ENCODE measurements at places on chromosomes 4 and X.

DNA sequence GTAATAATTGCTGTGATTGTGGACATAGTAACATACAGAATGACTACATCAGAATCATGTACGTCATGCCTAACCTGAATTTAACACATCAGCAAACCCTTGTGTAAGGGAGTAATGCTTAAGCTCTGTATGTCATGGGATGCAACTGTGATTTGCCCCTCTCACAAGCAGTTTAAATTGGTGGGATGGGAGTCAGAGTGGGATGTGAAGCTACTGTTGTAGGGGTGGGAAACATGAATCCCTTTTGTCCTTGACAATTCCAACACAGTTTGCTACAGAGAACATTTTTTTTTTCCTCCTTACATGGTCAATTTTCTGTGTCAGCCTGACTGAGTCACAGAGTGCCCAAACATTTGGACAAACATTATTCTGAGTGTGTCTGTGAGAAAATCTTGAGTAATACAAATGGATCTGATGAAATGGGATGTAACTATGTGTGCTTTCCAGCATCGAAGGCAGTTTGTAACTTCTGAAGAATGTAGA is 392.8 kb downstream of the GPM6A start:
- no peak for DNase-seq

- peak; percentile 20 for DNase-seq
Measured at GRCh38 chr4:104859601-104860237, 287.0 kb upstream of the TET2 start.

DNA sequence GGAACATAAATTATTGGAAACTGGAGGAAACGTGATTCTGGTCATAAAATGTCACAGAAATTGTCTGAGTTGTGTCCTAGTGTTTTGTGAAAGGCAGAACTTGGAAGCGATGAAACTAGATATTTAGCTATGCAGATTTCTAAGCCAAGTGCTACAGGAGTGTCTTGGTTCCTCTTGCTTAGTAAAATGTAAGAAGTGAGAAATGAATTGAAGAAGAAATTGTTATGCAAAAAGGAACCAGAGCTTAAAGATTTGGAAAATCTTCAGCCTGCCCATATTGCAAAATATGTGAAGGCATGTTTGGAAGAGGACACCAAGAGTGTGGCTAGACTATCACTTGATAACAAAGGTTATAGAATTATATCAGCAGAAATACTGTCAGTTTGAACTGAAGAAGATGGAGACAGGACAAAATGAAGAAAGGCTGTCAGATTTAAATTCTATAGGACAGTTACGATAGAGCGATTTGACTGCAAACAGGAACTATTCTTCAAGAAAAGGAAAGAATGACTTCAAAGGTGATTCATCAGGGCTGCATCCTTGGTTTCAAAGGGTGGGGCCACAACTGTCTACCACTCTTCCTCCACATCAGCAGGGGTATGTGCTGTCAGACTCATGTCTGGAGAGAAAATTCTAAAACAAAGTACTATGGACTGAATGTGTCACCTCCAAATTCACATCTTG is 9.4 kb upstream of the CDS1 start:
- DNase-seq = no peak

DNA sequence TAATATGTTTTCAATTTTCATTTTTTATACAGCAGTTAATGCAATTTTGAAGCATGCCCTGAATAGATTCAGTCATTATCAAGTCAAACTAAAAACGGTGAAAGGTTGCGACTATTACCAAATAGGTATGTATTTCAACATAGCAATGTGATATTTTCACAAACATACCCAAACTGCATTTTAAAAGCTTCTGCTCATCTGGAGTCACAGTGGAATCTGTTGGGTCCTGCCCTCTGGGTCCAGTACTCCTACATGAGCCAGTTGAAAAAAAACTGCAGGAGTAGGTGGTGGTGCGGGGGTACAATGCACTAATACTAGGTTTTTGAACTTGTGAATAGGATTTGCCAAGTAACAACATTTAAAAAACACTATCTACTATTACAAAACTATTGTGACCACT is 938 bp downstream of the GPR34 start:
- no peak for DNase-seq

- no peak for DNase-seq
Measured at GRCh38 chr4:106569146-106570031, 200.8 kb upstream of the GIMD1 start.

GRCh38 chrX:27915617-27916016 is 65.6 kb downstream of the DCAF8L1 start:
- DNase-seq = no peak

DNA sequence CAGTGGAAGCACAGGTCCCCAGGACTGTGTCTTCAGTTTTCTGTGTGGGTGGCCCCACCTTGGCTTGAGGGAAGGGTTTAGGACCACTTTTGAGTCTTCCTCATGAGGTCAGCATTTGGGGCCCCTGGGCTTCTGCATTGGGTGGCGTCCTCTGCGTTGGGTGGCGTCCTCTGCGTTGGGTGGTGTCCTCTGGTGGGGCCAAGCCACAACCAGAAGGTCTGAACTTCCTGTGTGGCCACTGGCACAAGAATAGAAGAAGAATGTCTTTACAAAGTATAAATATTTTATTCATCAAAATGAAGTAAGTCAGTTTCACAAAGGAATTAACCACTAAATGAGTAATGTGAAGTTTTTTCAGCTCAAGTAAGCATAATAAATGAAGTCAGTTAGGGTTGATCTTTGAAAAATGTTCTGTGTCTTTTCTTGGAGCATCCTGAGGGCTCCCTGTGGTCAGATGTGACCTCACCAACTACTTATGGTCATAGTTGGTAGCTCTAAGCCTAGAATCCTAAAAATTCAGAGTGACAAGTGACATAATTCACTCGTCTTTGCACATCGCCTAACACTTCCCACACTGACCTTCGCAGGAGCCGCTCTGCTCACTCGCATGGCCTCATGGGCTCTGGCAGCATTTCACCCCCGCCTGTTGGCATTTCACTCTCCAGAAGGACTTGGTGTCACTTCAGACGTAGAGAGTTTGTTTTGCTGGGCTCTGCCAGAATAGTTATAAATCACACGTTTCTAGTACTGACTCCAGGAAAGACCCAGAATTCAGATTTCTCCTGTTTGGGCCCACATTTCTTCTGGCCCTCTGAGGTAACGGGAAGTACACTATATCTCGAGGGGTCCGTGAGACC is 39.0 kb upstream of the HGFAC start:
- no peak for DNase-seq

DNA sequence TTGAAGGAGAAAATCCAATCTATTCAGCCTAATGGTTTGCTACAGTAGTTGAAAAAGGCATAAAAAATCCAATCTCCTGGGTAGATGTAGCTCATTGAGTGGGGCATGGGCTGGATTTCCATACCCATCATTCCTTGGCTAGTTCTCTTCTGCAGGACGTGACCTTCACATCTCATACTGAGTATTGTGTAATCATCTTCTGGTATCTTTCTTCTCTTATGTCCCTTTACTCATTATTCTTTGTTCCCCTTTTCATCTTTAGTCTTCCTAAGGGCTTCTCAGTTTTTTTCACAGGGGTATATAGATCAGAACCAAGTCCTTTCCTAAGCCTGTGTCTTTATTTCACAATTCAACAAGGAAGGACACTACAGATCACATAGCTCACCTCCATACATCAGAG is 727.6 kb upstream of the MAGEB2 start:
- no peak for DNase-seq

DNA sequence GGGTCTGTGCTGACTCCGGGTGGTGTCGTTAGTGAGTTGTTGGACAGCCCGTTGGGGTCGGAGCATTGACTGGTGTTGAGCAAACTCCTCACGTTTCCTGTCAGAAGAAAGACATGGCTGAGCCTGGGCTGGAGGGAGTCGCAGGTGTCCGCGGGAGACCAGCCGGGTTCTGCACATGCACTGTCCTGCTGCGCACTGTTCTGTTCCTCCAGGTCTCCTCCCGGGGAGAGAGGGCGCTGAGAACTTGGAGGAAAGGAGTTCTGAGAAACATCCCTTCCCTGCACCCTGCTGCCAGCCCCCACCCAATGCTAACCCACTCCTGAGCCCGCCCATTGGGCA is 1.1 kb downstream of the ZNF141 start:
- DNase-seq = no peak

DNA sequence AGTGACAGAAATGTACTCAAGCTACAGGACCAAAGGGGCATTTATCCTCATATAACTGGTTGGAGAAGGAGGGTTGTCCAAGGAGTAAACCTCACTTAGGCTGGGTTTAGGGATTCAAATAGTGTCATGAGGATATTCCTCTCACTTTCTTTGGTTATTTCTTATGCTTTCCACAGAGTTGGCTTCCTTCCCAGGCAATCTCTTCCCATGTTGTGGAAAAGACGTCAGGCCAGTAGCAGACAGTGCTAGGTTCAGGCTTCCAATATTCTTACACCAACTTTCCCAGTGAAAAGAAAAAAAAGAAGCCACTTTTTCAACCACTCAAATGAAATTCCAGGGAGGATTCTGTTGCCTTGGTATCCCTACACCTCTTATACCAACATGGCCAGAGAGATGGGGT is 653.0 kb downstream of the C4orf33 start:
- DNase-seq = no peak

- no peak for DNase-seq
Measured at GRCh38 chr4:2501034-2501594, 32.2 kb downstream of the RNF4 start.

- no peak for DNase-seq
Measured at GRCh38 chrX:19794690-19795089, 92.7 kb downstream of the SH3KBP1 start.

DNA sequence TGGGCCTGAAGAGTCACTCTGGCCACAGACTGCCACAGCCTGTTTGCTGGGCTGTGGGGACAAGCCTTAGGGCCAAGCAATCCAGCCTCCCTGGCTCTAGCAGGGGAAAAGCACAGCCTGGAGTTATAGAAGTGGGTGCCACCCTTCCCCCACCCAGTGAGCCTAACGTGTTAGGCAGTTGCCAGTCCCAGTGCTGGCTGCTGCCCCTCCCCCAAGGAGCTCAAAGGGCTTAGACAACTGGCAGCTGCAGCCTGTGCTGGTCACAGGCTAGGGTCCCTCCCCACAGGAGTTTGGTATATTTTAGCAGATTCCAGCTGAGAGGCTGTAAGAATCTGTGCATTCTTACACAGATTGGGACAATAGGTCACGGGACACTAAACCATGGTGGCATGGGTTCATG is 370.3 kb upstream of the FGF16 start:
- DNase-seq = no peak

DNA sequence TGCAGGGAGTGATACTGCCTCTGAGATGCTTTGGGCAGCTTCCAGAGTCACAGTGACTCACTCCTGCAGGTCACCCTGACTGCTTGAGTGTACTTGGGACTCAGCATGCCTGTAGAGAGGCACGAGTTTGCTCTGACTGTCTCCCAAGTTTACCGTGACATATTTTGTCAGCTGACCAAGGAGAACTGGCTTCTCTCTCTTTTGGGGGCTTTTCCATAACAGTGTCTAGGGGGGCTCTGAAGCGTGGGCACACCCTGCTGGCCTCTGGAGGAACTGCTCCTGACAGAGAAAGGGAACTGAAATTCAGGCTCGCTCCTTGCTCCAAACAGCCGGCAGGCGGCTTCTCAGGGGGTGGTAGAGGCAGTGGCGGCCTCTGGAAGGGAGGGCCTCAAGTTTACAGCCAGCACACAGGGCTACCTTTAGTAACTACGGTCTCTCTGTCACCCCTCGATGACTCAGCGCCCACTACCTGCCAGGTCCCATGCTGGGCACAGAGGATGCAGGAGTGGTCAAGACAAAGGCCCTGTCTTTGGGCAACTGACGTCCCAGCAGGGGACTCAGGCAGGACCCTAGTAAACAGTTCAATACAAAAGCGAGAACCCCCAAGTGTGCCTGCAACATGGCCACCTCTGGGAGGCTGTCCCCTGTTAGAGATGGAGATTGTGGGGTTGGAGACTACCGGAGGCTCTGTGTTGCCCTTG is 17.8 kb downstream of the ZNF185 start:
- DNase-seq = peak; percentile 77

GRCh38 chrX:107724653-107725052 is 50.9 kb downstream of the TSC22D3 start:
- no peak for DNase-seq

Measured in iPS-NIHi11 (cell line).